ENCODE measurements at places on chromosomes 11 and 22.

GRCh38 chr11:64148917-64149617 lies 16.8 kb downstream of the MACROD1 start:
- no peak for DNase-seq

- no peak for DNase-seq
Observed at GRCh38 chr11:31772412-31772811, 38.7 kb downstream of the PAX6 start.

GRCh38 chr11:122104341-122104740 lies 11.7 kb downstream of the BLID start:
- no peak for DNase-seq

GRCh38 chr11:107123022-107123421 lies 104.7 kb upstream of the GUCY1A2 start:
- DNase-seq = no peak

DNA sequence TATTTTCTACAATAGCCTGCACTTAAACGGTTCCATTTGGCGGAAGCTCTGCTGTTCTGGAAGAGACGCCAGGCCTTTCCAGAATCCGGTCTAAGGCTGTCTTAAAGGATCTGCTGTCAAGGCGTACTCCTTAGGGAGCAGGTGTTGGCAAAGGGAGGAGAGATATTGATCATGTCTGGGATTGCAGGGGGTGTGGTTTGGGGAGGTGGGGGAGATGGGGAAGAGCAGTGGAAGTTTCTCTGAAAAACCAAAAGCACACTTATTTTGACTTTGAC lies 22.5 kb upstream of the WNT11 start:
- no peak for DNase-seq

- DNase-seq = peak; percentile 62
Observed at GRCh38 chr11:76799066-76799804, 16.1 kb downstream of the TSKU start.

All from hypothalamus (tissue), 51 donors.